SHP77 (cell line): ENCODE measurements at places on chromosomes 3 and 15.

- no peak for DNase-seq
Observed at GRCh38 chr15:82875411-82876003, 66.1 kb downstream of the WHAMM start.

GRCh38 chr3:138062626-138063025 lies 52.7 kb downstream of the CLDN18 start:
- DNase-seq, result no peak

- no peak for DNase-seq
Observed at GRCh38 chr3:102398176-102398575, 36.6 kb upstream of the ZPLD1 start.

GRCh38 chr3:105686278-105686897 lies 182.4 kb downstream of the CBLB start:
- no peak for DNase-seq

DNA sequence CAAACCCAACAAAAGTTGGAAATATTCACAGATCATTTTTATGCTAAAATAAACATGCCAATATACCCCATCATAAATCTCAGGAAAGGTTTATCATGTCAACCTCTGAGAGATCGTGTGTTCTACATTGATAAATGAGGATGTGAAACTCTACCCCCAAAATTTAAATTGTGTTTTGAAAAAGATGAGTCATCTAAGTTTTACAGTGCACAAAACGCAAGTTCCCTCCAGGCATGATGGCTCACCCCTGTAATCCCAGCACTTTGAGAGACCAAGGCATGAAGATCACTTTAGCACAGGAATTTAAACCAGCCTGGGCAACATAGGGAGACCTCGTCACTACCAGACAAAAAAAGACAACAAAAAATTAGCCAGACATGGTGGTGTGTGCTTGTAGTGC lies 1487.0 kb upstream of the GBE1 start:
- no peak for DNase-seq

- DNase-seq, result peak; percentile 58
Observed at GRCh38 chr15:81410318-81410753, 36.3 kb upstream of the TMC3 start.

- DNase-seq, result no peak
Observed at GRCh38 chr3:60841355-60841754, 409.9 kb downstream of the FHIT start.

GRCh38 chr3:197798863-197799262 lies 7.8 kb downstream of the LRCH3 start:
- no peak for DNase-seq

- no peak for DNase-seq
Observed at GRCh38 chr3:61571516-61572336, 10.4 kb downstream of the PTPRG start.

DNA sequence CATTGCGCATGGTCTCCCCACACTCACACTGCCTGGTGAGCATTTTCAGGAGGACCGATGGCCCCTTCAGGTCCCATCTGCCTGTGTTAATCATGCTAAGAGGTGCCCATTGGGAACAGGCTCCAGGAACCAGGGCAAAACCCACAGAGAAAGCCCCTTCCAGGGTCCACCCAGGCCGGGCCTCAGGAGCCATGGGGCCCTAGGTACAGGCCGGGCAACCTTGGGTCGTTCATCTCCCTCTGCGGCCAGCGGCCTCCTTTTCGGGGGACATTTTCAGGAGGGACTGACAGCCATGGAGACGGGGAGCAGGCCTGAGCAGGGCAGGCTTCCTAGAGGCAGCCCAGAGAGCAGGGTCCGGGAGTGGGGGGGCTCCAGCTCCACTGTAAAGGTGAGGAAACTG lies 68.0 kb upstream of the TAMM41 start:
- DNase-seq, result no peak

- no peak for DNase-seq
Observed at GRCh38 chr3:106183762-106184391, 315.1 kb upstream of the CBLB start.

DNA sequence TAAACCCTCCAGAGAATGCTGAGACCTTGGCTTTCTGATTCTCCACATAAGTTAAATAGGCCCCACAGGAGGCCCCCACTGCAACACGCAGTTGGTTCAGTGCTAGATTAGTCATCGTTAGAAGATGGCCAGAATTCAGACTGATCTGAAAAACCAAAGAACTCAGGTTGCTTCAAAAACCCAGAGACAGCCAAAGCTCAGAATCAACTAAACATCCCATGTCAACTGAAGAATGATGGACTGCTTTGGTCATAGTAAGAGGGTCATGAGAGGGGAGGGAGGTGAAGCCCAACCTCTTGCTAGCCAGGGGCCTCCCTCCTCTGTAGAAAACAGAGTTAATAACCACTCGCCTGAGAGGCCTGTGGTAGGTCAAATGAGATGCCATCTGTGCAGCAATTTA lies 93.1 kb downstream of the AKAP13 start:
- no peak for DNase-seq

DNA sequence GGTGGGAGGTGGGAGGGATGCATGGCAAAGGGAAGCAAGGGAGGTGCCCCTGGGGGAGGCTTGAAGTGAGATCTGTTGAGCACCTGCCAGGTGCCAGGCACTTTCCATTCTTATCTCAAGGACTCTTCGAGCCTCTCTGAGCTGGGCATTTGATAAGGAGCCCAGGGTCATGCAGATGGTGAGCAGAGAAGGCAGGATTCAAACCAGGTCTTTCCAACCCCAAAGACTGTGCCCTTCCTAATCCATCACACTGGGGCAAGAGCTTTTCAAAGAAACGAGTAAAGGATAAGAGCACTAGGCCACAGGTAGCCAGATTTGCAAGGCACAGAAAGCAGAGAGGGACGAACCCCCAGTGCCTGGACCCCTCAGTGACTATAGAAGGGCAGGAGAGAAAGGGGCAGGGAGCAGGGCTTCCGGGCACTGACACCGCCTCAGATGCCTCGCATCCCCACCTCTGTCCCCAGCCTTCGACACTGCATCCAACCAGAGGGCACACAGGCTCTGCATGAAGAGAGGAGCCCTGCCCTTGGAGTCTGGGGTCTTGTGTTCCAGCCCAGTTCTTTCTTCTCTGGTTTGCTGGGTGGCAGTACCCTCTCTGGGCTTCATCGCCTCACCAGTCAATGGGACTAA lies 21.0 kb downstream of the IGDCC4 start:
- DNase-seq, result no peak

DNA sequence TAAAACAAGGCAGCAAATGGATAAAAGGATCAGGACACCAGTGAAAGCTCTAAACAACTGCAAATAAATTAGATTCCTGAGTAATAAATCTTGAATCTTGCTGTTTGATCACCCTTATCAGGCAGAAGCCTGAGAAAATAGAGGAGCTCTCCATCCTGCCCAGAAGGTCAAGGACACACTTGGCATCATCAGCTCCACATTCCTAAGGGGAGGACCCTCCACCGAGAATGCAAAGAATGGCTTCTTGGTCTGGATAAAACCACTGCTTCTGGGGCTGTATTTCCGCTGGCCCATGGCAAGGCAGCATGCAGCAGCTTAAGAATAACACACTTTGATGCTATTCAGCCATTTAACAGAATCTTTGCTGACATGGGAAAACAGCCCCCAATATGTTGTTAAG lies 108.9 kb upstream of the TSC22D2 start:
- no peak for DNase-seq
